ENCODE measurements at places on chromosomes 13 and 19. TPM values are rescaled to one million over a fixed set of nuclear protein-coding genes. Genes with fewer than 3 reads are reported as not detected.

Gene KLK3
- total RNA-seq, result not detected

Gene PTPRH
- not detected for total RNA-seq

Gene TJP3
- 1.3 TPM for total RNA-seq

Gene ZNF577
- total RNA-seq, result 6.9 TPM

Gene CABP5
- total RNA-seq, result not detected

Gene CCDC194
- 4.3 TPM for total RNA-seq

Gene SIGLECL1
- total RNA-seq, result not detected

Gene CEBPA
- 0.23 TPM for total RNA-seq

Gene C19orf18
- 0.88 TPM for total RNA-seq

Gene SPHK2
- 43.4 TPM for total RNA-seq

- H3K27ac ChIP-seq, result no peak overlapping the region
- no peak for DNase-seq
- H3K4me1 ChIP-seq, result no peaks in the 10 kb centered on the region
- no peak overlapping the region for H3K4me3 ChIP-seq
- H3K36me3 ChIP-seq, result no peaks in the 10 kb centered on the region
Observed at GRCh38 chr19:28537896-28538295, 675.1 kb downstream of the UQCRFS1 start.

GRCh38 chr19:51136851-51137551, 5.1 kb upstream of the SIGLEC7 start:
- H3K4me3 ChIP-seq, result no peak overlapping the region
- H3K27me3 ChIP-seq, result peaks cover 59% of the 10 kb centered on the region
- H3K4me1 ChIP-seq, result peaks cover 11% of the 10 kb centered on the region
- peaks cover 1% of the 10 kb centered on the region for H3K36me3 ChIP-seq

- no peak for DNase-seq
- H3K27ac ChIP-seq, result no peak overlapping the region
- H3K27me3 ChIP-seq, result no peaks in the 10 kb centered on the region
- no peak overlapping the region for H3K4me3 ChIP-seq
- H3K4me1 ChIP-seq, result no peaks in the 10 kb centered on the region
- no peaks in the 10 kb centered on the region for H3K36me3 ChIP-seq
Observed at GRCh38 chr13:38135592-38135991, 214.1 kb upstream of the UFM1 start.

- peak within 1 kb of the TSS; percentile 20 for H3K4me3 ChIP-seq
- H3K27me3 ChIP-seq, result no peaks in the 10 kb centered on the region
- no peak within 1 kb of the TSS for H3K27ac ChIP-seq
- no peak for DNase-seq
- H3K36me3 ChIP-seq, result no peaks in the 10 kb centered on the region
Observed at GRCh38 chr19:36008336-36008978, at the start of gene SYNE4. SYNE4 (minus strand) TSS chr19:36008813; CDS start chr19:36008681, 132 bp downstream.

DNA sequence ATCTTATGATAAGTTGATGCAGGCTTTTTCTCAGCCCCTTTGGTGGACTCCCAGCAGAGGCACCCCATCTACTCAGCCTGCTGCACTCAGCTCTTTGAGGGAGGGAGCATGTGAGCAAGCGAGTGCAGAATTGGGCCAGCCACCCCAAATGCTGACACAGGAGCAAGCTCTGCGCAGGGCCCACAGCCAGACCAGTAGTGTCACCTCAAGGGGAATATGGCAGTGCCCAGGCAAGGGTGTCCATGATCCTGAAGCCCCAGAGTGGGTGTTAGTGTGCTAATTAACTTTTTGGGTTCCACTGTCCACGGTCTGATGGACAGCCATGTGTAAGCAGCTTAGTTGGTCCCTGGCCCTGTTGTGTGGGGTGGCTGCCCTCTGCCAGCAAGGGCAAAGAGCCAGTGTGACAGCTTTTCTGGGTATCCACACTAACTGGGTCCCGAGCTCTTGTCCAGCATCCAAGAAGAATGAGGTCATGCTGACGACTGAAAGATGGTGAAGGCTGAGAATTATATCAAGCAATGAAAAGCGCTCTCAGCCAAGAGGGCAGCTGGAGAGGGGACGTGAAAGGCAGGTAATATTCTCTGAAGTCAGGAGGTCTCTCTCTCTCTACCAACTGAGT, 898.3 kb upstream of the PCDH9 start:
- DNase-seq, result no peak
- H3K27me3 ChIP-seq, result no peaks in the 10 kb centered on the region
- no peak overlapping the region for H3K27ac ChIP-seq
- no peaks in the 10 kb centered on the region for H3K4me1 ChIP-seq
- H3K4me3 ChIP-seq, result no peak overlapping the region

- no peak for DNase-seq
- H3K27ac ChIP-seq, result no peak overlapping the region
- H3K27me3 ChIP-seq, result no peaks in the 10 kb centered on the region
- no peaks in the 10 kb centered on the region for H3K36me3 ChIP-seq
Observed at GRCh38 chr13:66033924-66034323, 1196.2 kb downstream of the PCDH9 start.

DNA sequence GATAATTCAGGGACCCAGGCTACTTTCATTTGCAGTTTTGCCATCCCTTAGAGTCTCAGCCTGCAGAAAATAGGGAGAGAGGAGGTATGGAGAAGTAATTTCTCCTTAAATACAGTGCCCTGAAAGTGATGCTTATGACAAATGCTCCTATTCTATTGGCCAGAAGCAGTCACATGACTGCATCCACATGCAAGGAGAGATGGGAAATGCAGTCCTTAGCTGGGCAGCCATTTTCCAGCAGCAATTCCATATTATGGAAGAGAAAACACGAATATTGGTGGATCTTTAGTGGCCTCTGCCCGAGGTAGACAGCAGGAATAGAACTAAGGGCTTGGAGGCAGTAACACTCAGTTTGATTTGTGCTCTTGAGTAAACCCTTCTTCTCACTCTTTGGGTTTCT, 39.4 kb downstream of the VAV1 start:
- H3K27me3 ChIP-seq, result no peaks in the 10 kb centered on the region
- DNase-seq, result no peak
- H3K27ac ChIP-seq, result no peak overlapping the region

- H3K36me3 ChIP-seq, result no peaks in the 10 kb centered on the region
- H3K27me3 ChIP-seq, result peaks cover 28% of the 10 kb centered on the region
- DNase-seq, result no peak
- H3K4me3 ChIP-seq, result peak overlapping the region; percentile 60
- H3K4me1 ChIP-seq, result peaks cover 11% of the 10 kb centered on the region
Observed at GRCh38 chr13:52599848-52600603, 42.2 kb upstream of the HNRNPA1L2 start.

DNA sequence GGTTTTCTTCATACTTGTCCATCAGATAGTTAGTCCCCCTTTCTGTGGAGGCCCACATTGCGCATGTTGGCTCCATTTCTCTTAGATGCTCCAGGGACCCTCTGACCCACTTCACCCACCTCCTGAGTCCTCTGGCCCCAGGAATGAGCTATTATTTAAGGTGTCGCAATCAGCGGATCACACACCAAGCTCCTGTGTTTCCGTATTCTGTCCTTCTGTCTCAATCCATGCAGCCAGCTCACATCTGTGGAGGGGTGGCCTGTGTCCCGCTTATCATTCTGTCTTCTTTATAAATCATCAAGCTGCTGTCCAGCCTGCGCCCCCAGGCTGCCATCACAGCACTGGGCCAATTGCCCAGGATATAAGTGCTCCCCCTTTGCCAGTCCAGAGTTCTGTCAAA, 4.7 kb downstream of the ZNF230 start:
- peaks cover 71% of the 10 kb centered on the region for H3K36me3 ChIP-seq
- no peak for DNase-seq

- no peaks in the 10 kb centered on the region for H3K27me3 ChIP-seq
- H3K4me3 ChIP-seq, result no peak overlapping the region
- peaks cover 7% of the 10 kb centered on the region for H3K36me3 ChIP-seq
- no peaks in the 10 kb centered on the region for H3K4me1 ChIP-seq
- no peak overlapping the region for H3K27ac ChIP-seq
Observed at GRCh38 chr19:34325981-34326787, 38.8 kb upstream of the GPI start.

GRCh38 chr13:100484702-100485101, 103.9 kb downstream of the GGACT start:
- DNase-seq, result peak; percentile 48
- peaks cover 38% of the 10 kb centered on the region for H3K4me1 ChIP-seq
- H3K4me3 ChIP-seq, result peak overlapping the region; percentile 34
- peaks cover 6% of the 10 kb centered on the region for H3K36me3 ChIP-seq
- peak overlapping the region; percentile 84 for H3K27ac ChIP-seq

Data from activated CD8-positive, alpha-beta memory T cell treated with anti-CD3 and anti-CD28 coated beads, Interleukin-2, amount 10 ng/mL, durations not matched to agents 7 days and 5 days (primary cell).